Forelimb muscle (tissue), 1 donor: ENCODE measurements at places on chromosomes 4 and X. TPM values are rescaled to one million over a fixed set of nuclear protein-coding genes. Genes with fewer than 3 reads are reported as not detected.

HUWE1 gene
- polyA plus RNA-seq, result 79.0 TPM

GRCh38 chr4:183164963-183165362 is 65.9 kb downstream of the WWC2 start:
- DNase-seq, result no peak

SYTL5 gene
- polyA plus RNA-seq, result 0.11 TPM

TTC29 gene
- polyA plus RNA-seq, result 0.09 TPM

- no peak for DNase-seq
These were observed at the start of gene ZCCHC12 for GRCh38 chrX:118823263-118824172. ZCCHC12 (plus strand) TSS chrX:118823824; CDS start chrX:118825245, 1,421 bp downstream.
